ENCODE measurements at places on chromosomes 11 and 22. TPM values are rescaled to one million over a fixed set of nuclear protein-coding genes. Genes with fewer than 3 reads are reported as not detected.

DNA sequence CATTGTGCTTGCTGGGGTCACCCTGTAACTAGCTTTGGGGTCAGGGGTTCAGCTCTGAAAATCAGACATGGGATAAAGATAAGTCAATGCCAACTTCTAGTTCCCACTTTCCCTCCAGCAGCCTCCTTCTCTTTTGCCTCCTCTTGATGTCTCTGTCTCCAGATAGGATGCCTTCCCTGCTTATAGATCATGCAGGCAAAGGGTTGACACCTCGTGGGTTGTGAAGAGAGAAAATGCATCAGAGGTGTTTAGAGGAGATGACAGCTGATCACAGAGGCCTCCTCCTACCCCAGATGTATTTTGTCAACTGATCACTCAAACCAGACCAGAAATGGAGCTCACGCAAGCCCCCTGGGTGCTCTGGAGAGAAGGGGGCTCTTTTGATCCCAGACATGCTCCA, 337.8 kb downstream of the BUD13 start:
- no peak for DNase-seq

DNA sequence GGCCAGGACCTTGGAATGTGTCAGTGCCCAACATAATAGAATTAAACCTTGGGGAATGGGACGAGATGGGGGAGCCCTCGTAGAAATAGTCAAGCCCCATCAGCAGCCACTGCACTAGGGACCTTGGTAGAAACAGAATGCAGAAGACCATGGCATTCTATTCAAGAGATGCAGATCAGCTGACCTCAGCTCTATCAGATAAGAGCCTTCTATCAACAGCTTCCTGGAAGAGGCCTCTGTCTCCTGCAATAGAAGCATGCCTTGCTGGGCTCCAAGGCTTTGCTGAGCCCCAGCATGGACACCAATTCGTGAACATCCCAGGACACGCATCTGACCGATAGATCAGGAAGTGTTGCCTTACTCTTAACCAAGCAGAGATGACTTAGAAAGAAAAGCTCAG, 27.5 kb upstream of the FLI1 start:
- DNase-seq = no peak

DNA sequence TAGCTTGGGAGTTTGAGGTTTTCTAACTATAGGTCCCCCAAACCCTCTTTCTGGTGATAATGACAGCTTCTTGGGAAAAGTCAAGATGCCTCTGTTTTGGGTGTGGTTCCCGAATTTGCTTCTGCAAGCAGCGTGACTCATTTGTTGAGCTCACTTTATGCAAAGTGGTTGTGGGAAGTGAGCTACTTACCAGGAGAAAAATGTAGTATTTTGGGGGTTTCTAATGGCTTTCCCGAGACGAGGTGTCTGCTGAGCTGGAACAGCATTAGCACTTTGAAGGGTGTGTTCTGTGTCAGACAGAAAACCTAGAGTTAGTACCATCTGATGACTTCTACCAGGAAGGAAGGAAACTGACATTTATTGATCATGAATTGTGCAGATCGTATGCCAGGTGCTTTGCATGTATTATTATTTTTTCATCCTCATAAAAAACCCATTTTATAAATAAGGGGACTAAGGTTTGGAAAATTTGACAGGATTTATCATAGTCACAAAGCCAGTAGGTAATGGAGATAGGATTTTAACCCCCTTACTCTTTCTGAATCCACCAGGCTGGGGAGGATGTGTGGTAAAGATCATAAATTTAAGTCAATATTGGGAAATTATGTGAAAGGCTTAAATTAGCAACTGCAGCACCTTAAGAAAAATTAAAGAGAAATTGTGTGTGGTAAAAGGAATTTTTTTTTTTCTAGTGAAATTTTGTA, 108.8 kb upstream of the CD44 start:
- peak; percentile 68 for DNase-seq

GRCh38 chr11:1481483-1481825, 5.1 kb downstream of the MOB2 start:
- no peak for DNase-seq

- DNase-seq = peak; percentile 24
Observed at GRCh38 chr22:46336119-46337078, 885 bp downstream of the TRMU start.

- DNase-seq = peak; percentile 32
Observed at GRCh38 chr11:35141571-35141971, 2.6 kb downstream of the CD44 start.

DNA sequence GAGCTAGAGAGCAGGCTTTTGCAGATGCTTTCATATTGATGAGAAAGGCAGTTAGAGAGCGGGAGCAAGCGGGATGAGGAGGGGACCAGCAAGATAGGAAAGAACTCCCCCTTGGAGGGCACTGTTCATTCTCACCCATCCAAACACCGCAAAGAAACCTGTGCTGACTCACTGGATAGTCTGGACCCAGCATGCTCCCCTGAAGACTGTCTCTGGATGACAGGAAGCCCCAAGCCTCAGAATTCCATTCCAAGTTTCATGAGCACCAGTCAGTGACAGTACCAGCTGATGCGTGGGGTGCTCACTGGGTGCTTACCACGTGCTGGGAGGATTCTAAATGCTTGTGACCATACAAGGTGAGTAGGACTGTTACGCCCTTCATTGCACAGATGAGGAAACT, 34.2 kb downstream of the MICAL3 start:
- no peak for DNase-seq

GRCh38 chr11:3970108-3970507, 114.6 kb downstream of the STIM1 start:
- no peak for DNase-seq

DNA sequence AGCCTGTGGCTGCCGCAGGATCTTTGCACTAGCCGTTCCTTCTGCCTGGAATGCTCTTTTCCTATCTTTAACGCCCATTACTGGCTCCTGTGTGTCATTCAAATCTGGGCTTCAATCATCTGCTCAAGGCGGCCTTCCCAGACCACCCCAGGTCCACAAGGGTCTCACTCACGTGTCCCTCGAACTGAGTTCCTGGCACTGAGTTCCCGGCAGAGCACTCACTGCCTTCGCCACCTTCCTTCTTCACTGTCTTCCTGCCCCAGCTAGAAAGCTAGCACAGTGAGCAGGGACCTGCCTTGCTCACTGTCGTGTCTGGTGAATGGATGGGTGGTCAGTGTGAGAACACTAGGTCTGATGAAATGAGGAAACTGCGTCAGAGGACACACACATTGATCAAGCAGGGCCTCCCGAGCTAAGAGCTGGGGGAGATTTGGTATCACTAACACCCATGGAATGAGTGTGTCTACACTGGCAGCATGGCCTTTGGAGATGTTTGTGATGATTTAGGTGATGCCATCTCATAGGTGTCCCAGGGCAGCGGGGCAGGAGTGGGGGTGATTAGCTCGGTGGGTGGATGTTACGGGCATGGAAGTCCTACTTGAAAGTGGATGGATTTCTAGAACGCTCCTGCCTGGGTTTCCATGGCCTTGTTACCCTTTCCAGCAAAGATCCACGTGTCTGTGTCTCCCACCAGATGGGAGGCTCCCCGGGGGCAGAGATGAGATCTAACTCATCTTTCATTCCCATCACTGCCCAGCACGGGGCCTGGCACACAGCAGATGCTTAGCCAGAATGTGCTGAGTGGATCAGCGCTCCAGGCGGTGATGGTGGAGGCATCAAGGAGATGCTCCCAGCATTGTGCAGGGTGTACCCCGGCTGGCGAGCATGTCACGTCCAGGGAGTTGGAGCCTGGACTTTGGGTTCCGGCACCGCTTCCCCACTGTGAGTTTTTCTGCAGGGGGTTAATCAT, 64.5 kb downstream of the SHISAL1 start:
- DNase-seq = no peak

- no peak for DNase-seq
Observed at GRCh38 chr22:22071455-22071854, 88.9 kb upstream of the TOP3B start.

DNA sequence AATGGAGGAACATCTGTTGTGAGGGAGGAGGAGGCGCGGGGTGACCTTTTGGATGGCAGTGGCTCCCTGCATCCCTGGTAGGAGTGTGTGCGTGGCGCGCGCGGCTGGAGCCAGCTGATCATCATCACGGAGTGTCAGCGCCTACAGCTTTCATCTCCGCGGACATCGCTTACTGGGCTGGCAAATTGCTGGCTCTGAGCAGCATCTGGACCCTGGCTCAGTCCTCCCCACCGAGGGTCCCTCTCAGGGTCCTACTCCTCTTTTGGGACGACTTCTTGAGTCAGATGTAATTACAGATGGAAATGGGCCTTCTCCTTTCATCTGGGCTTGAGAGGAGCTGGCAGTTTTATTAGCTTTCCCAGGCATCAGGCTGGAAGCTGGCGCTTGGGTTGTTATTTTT, 85.3 kb downstream of the CACNA1I start:
- DNase-seq = no peak

GRCh38 chr11:70024036-70024772, 53.9 kb upstream of the ANO1 start:
- DNase-seq = no peak

- DNase-seq = no peak
Observed at GRCh38 chr11:86940122-86940777, 14.9 kb downstream of the FZD4 start.

GRCh38 chr11:28104984-28105383, 3.0 kb downstream of the KIF18A start:
- peak; percentile 3 for DNase-seq

GRCh38 chr11:133947321-133947756, 9.4 kb downstream of the IGSF9B start:
- peak; percentile 62 for DNase-seq

CTSC gene
- 79.1 TPM for total RNA-seq

SCUBE2 gene
- total RNA-seq = 0.93 TPM

GGTLC2 gene
- not detected for total RNA-seq

SLC2A11 gene
- 11.3 TPM for total RNA-seq

RIMBP3C gene
- total RNA-seq = 0.14 TPM

GRIK4 gene
- total RNA-seq = not detected

ZNF280B gene
- not detected for total RNA-seq
